ENCODE measurements at places on chromosomes 13 and 19.
A peak's percentile ranks its signal among the peaks of the same experiment; 100 is the strongest.

- DNase-seq: no peak
Observed at GRCh38 chr13:27415116-27415515, 9.3 kb upstream of the GTF3A start.

- no peak for DNase-seq
Observed at GRCh38 chr19:19775891-19776205, 42.9 kb upstream of the ZNF14 start.

GRCh38 chr19:12856653-12857052 lies 18.3 kb downstream of the MAST1 start:
- DNase-seq: no peak

- DNase-seq: no peak
Observed at GRCh38 chr13:28219408-28220099, 81.2 kb downstream of the PAN3 start.

GRCh38 chr19:55504981-55505380 lies 16.7 kb downstream of the SSC5D start:
- no peak for DNase-seq

DNA sequence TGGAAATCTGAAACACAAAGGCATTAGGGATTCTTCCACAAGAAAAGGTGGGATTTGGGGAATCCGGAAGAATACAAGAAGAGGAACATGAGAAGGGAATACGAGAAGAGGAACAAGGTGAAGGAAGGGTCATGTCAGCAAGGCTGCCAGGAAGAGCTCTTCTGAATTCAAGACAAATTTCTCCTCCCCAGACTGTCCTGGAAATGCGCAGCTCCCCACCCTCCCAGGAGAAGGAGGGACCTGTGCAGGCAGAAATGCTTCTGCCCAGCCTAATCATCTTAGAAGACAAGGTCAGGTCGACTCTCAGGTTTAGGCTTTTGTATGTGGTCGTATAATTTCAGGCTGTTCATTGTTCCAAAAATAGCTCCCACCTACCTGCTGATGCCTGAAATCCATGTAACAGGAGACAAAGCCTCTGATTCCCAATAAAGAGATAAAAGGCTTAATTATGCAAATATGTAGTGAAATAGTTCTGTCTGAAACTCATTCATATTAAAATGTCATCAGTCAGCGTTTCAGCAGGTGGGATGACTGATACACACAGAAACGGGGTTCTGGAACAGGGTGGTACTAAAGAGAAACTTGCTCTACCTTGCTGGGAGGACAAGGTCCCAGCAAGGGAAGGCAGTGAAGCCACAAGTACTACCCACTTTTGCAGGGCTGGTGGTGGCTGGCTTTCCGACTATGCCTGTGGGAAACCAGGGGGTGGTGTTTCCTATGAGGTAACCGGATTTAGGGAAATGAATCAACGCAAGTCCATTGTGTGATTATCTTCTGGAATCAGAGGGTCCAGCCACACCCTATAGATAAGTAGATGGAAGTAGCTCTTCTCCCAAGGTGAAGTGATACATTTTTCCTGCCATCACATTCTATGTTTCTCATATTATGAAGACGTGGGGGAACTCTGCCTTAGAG lies 76.1 kb downstream of the KL start:
- DNase-seq: no peak

DNA sequence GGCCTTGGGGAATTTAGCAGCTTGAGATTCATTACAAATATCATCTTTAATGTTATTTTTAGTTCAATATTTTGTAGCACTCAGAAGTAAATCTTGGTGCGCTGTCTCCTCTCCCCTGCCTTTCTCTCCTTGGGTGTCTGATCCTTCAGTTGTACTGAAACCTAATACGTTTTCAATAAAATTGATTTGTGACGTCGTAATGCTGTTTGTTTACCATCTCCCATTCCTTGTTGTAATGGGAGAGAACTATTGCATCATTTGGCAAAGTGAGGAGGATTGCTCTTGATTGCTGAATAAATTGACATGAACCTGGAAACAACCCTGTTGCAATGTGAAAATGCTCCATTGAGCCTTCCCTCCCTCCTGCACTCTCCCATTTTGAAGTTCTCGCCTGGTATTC lies 43.2 kb upstream of the TSHZ3 start:
- DNase-seq: no peak

DNA sequence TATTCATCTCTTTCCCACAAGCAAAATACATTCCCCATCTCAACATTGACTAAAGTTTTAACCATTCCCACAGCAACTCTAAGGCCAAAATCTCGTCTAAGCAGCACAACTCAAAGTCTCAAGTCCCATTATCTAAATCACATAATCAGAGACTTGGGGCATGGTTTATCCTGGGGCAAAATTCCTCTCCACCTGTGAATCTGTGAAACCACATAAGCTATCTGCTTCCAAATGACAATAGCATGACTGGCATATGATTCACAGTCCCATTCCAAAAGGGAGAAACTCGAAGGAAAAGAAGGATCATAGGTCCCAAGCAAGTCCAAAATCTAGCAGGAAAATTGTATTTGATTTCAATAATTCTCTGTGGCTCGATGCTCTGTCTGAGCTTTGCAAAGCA lies 73.0 kb downstream of the ANKRD10 start:
- DNase-seq: no peak

- no peak for DNase-seq
Observed at GRCh38 chr13:83498481-83499190, 383.6 kb downstream of the SLITRK1 start.

DNA sequence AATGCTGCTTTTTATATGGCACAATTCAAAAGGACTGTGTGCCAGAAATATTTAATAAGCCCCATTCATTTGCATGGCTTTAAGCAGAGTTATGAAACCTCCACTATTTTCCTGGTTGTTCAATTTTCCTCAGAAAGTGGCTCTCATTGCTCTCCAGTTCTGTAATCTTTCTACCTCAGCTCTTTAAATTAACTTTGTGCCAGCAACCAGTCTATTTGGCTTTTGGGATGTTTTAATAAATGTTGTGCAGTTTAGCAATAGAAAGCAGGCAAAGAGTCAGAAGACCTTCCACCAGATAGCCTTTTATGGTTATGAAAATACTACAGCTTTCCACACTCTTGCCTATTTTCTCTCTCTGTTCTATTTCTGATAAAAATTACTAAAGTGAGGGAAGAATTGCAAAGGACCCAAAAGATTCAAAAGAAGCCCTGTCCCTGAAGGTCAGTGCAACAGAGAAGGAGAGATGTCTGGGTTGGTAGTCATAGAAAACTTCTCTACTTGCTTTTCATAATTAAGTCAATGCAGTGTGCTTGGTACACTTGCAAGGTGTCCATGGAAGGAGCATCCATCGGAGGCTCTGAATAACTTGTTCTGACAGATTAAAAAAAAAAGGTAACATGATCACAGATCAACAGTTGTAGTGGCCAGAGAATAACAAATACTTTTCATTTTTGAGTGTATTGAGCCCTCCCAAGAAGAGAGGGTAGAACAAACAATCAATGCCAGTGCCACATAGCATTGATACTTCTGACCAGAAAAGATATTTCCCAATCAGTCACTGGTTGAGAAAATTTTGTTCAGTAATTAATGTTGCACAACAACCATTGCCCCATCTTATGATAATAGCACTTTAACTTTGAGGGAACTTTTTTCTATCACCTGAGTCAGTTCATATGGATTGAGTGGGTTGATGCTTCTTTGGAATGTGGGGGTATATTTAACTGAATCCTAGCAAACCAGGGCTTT lies 48.4 kb upstream of the SPRY2 start:
- no peak for DNase-seq

DNA sequence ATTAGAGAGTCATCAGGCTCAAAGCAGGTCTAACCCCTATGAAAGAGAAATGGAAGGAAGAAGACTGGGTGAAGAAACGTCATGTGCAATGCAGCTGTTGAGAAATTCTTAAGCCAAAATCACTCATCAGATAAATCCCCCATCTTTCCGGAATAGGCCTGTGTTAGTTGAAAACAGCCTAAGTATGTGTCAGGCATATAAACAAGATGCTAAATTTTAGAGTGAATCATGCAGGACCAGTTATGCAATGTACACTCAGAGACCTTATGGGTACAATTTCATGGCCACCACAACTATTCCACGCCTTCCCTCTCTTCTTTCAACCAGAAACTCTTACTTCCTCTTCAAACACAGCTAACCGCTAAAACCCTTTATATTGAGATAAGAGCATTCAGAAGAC lies 717.7 kb upstream of the ATXN8OS start:
- DNase-seq: no peak

GRCh38 chr13:19618977-19619376 lies 14.5 kb upstream of the MPHOSPH8 start:
- peak; percentile 49 for DNase-seq

DNA sequence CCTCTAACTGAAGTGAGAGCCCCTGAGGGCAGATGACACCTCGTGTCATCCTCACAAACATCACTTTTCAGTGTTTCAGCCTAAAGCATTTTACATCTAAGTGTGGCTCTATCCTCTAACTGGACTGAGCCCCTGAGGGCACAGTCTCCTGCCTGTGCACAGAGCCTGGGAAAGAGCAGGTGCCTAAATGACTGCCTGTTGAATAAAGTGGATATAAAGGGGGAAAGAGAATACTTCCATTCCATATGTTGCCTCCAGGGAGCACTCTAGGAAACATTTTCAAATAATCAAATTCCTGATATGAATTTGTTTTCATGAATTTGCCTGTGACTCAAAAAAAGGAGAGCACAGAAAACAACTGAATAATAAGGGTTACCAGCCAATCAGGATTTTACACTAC lies 32.2 kb downstream of the CNMD start:
- DNase-seq: peak; percentile 20
